ENCODE measurements at places on chromosomes 2 and 18.
A peak's percentile ranks its signal among the peaks of the same experiment; 100 is the strongest.

GRCh38 chr2:191833356-191833755 lies 13.5 kb downstream of the CAVIN2 start:
- no peak for DNase-seq

DNA sequence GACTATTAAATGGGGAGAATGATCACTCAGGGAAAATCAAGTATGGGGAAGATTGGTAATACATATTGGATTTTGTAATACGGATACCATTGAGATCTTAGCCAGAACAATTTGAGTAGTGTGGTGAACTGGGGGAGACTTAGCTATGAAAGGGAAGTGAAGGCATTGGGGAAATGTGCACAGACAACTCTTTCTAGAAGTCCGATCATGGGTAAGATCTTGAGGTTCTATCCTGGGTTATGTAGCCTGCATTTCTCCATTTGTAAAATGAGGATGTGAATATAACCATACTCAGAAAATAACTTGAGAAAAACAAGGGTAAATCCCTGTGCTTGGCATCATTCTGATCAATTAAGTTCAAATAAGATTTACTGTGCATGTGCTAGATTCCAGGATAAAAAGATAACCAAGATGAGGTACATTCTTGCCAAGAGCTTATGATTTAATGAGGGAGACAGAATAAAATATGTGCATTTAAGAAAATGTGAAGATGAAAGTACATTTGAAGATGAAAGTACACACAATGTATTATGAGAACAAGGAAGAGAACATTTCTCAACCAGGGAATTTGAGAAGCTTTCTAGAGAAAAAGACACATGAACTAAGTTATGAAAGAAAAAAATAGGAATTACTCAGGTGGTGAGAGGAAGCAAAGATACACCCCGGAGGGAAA lies 49.5 kb downstream of the SLC40A1 start:
- no peak for DNase-seq

DNA sequence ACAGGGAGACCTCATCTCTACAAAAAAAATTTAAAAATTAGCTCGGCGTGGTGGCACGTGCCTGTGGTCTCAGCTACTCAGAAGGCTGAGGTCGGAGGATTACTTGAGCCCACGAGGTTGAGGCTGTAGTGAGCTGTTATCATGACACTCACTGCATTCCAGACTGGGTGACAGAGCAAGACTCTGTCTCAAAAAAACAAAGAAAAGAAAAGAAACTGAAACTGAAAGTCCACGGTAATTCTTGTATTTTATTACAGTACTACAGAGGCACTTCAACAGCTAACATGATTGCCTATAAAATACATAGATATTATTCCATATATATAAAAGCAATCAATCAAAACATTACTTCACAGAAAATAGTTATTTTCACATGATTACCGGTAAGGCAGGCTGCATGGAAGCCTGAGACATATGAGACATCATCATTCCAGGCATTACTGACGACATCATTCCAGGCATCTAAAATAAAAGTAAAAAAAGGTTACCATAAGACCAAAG lies 23.1 kb downstream of the PRPF40A start:
- DNase-seq = no peak

GRCh38 chr2:81250270-81250669 lies 945.7 kb upstream of the LRRTM1 start:
- DNase-seq = no peak

DNA sequence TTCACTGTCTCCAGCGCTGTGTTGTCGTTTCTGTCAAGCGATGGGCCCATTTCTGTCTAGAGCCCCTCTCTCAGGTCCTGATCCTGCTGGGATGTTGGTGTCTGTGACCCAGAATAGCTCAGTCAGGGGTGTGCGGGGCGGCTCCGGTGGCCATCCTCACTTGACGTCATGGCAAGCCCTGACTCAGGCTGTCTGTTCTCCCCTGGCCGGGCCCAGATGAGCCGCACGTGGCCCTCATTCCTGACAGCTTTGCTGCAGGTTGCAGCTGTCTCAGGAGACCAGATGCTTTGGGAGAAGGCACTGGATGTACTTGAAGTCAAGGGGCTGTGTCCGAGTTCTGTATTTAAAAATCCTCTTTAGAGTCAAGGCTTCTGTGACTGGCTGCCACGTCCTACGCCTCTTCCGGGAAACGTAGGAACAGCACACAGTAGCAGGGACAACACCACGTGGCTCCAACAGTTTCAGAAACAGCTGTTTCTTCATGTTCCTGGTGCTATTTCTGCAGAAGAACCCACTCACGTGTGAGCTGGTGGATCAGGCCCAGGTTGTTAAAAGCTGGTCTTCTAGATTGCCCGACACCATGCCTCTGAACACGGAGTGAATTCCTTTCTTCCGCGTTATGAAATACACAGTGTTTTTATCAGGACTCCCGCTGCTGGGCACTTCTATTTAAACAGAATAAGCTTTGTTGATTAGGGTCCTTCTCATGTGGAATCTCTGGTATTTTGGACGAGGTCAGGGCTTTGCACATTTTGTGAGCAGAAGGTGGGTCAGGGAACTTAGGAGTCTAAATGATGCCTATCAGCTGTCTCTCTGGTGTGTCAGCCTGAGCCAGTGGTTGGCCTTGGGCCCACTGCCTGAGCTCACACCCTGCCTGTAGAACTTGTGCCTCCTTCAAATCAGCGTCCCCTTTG lies 28.3 kb upstream of the NTSR2 start:
- no peak for DNase-seq

- no peak for DNase-seq
Observed at GRCh38 chr2:206083602-206084438, 2.2 kb downstream of the INO80D start.

GRCh38 chr2:118807668-118808428 lies 39.6 kb downstream of the EN1 start:
- DNase-seq = no peak

DNA sequence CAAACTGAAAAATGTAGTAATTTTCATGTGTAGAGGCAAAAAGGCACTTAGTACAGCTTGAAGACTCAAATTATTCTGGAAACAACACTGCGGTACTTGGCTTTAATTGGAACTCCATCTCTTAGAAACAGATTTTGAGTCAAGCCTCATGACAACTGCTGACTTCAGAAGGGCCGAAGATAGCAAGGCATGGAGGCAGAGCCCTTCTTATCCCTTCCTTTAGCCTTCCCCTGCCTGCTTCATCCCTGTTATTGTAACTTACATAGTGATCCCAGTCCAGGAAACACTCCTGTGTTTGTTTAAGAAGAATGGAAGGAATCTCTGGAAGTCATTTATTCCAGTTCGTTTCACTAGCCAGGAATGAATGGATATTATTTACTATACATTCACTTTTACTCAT lies 110.9 kb upstream of the FAM98A start:
- no peak for DNase-seq

DNA sequence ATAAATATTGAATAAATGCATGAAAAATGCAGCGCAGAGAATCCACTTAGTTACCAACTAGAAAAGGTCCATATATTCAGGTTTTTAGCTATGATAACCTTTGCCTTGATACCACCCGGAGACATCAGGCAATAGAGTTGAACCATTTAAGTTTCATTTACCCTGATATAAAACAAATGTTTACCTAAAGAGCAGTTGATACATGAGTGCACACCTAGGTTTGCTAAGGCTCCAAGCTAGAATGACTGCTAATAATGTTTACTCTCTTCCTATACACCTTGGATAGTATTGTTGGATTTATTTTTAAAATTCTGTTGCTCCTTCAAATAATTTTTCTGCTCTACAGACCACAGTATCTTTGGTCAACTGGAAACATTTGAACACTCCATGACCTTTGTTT lies 1463.6 kb downstream of the LRP1B start:
- no peak for DNase-seq

- DNase-seq = no peak
Observed at GRCh38 chr2:12741380-12741779, 24.6 kb downstream of the TRIB2 start.

- DNase-seq = no peak
Observed at GRCh38 chr2:149540138-149540537, 47.4 kb downstream of the MMADHC start.

GRCh38 chr2:74514368-74515270 lies at the start of gene TLX2:
Gene TLX2, plus strand, starts transcription at chr2:74514450. Its CDS starts 357 bp downstream, at chr2:74514807.
- DNase-seq = no peak

- no peak for DNase-seq
Observed at GRCh38 chr2:187982668-187983067, 309.0 kb upstream of the GULP1 start.

DNA sequence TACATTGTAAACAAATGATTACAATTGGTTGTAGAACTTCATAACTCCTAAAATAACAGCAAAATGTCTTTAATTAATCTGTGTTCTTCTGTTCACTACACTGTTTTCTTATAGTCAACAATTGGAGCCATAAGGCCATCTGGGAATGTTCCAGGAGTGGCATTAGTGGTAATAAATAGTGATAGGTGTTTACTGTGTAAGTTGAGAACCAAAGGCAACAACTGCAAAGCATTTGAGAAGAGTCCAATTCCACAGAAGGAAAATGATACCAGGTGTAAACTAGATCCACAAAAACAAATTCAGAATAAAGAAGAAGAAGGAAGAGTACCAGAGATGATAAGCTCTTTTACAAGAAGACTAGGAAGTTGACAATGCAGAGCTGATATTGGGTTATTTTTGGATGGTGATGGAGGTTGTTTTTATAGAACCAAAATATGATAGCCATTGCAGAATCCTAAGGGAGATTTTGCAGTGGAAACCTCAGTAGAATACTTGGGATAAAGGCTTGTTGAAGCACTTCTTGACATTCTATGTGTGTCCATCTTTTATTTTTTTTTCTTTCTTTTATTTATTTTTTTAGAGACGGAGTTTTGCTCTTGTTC lies 52.9 kb downstream of the ANTXR1 start:
- DNase-seq = no peak

DNA sequence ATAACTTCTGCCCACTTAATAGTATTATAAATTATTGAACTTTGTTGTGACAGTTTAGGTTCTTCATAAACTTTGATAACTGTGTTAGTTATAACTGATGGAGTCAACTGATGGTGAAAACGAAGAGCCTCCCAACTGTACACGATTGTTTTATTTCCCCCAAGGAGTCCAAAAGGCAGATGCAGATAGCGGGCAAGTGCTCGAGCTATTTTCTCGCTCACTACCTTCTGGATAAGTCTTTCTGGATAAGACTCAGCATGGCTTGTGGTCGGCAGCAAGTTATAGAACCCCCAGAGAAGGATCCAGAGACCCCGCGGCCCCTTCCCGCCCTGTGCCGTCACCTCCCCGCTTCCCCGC lies 517 bp downstream of the GCFC2 start:
- DNase-seq = peak; percentile 65

DNA sequence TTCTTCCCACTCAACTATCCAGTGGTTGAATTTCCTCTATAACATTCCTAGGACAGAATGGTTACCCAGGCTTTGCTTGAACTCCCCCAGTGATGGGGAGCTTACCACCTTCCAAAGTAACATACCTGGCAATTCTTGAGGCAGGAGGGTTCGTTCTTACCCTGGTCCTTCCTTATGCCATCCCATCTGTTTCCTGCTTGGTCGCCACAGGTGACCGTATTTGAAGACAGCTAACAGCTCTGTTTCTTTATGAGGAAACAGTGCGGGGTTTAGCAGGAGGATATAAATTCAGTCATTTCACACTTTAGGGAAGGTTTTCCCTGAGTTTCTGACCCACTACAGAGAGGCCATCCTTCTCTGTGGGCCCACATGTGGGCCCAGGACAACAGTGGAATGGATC lies 42.6 kb downstream of the FOSL2 start:
- DNase-seq = no peak

GRCh38 chr18:3480827-3481573 lies 31.0 kb downstream of the TGIF1 start:
- no peak for DNase-seq

- DNase-seq = no peak
Observed at GRCh38 chr2:15173501-15173900, 387.6 kb downstream of the NBAS start.

- DNase-seq = no peak
Observed at GRCh38 chr2:9087121-9087681, 83.7 kb upstream of the MBOAT2 start.

DNA sequence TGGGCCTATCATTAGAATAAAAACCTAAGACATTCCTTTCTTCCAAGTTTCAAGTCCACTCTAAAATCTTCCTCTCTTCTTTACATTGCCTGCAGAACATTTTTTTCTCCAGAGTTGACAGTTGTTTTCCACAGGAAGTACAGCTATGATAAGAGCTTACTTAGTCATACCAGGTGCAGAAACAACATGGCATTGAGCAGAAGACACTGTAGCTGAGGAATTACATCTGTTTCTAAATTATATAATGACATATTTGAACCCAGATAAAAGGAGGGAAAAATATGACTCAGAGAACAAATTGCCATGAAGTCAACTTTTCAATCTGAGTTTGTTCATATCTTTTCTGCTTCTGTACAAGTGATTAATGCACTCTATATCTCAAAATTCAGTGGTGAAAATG lies 30.2 kb downstream of the CMPK2 start:
- no peak for DNase-seq
